Activated T-helper 1 cell treated with anti-CD3 and anti-CD28 coated beads, Interleukin-12 subunit alpha, Interleukin-12 subunit beta, Interleukin-2, Interleukin-4 antibody, amounts not matched to agents 30 ng/mL and 10 ng/mL and 1 ng/mL, durations not matched to agents 14 hours and 24 hours and 36 hours (primary cell): ENCODE measurements at places on chromosomes 4 and X. TPM values are rescaled to one million over a fixed set of nuclear protein-coding genes. Genes with fewer than 3 reads are reported as not detected.

DNA sequence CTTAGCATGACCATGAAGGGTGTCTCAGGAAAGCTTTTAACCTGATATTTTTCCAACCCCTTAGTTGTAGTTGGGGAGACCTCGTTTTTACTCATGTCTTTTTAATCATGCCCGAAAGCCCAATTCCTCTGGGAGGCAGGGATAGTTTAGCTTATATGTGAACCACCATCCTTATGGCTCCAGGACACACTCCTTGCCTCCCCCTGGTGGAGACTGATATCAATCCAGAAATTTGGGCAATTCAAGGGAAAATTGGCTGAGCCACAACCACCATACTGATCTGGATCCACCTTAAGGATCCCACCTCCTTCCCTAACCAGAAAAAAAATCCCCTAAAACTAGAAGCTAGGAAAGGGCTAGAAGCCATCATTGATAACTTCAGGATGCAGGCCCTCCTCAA lies 13.4 kb upstream of the COL25A1 start:
- H3K4me1 ChIP-seq, result no peaks in the 10 kb centered on the region
- peaks cover 4% of the 10 kb centered on the region for H3K27me3 ChIP-seq
- DNase-seq, result no peak
- no peak overlapping the region for H3K27ac ChIP-seq
- peaks cover 4% of the 10 kb centered on the region for H3K36me3 ChIP-seq

DNA sequence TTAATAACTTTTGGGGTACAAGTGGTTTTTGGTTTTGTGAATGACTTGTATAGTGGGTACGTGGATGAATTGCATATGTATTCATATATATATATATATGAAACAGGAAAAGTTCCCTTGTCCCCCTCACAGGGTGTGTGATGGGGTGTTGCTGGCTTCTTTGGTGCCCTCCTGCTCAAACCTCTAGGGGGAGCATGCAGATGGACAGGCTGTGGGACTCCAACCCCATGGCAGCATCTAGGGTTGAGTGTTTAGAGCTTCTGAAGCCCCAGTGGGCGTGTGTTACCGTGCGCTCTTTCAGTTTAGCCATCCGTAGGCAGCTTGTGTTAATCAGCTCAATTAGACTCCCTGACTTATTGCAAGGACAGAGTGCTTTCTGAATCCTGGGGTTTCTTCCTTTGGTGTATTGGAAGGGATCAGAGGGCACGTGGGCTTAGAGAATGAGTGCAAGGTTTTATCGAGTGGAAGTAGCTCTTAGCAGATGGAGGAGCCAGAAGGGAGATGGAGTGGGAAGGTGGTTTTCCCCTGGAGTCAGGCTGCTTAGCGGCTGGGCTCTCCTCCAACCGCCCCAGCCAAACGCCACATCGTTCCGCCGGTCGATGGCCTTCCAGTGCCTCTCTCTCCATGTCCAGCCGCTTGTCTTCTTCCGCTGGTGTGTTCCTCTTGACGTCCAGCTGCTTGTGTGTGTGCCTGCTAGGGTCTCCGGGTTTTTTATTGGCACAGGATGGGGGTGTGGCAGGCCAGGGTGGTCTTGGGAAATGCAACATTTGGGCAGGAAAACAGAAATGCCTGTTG lies 674.4 kb upstream of the LCORL start:
- H3K4me3 ChIP-seq, result no peak overlapping the region
- H3K27ac ChIP-seq, result no peak overlapping the region
- H3K4me1 ChIP-seq, result no peaks in the 10 kb centered on the region
- no peaks in the 10 kb centered on the region for H3K27me3 ChIP-seq

DNA sequence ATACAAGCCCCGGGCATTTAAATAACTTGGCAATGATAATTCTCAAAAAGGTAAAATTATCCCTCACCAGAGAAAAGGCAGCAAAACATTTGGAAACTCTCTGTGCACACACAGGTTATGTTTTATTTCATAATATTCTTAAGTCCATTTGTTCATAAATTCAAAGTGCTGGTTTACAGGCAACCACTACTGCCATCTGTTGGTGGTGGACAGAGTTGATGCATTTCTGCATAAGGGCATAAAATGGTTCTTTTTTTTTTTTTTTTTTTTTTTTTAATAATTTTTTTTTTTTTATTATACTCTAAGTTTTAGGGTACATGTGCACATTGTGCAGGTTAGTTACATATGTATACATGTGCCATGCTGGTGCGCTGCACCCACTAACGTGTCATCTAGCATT lies 31.5 kb upstream of the IL21 start:
- peak; percentile 38 for DNase-seq
- peaks cover 23% of the 10 kb centered on the region for H3K4me1 ChIP-seq
- no peaks in the 10 kb centered on the region for H3K27me3 ChIP-seq
- H3K4me3 ChIP-seq, result no peak overlapping the region
- no peak overlapping the region for H3K27ac ChIP-seq

Gene PDE5A
- 0.10 TPM in 1 of 2 replicates, not detected in the other for total RNA-seq

DNA sequence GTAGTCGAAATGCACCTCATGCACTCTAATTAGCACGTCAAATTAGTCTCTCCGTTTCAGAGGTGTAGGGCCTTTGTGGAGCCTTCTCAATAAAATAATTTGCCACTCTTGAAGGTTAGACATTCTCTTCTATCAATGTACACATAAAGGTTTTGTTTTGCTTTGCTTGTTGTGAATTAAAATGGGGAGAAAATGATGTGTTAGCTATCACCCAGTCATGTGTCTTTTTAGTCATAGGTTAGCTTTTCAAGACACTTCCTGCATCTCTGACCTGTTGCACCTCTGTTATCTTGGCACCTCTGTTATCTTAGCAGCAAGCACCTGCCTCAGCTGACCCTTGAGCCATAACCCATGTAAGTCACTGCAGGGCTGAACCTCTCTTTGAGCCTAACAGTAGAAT lies 936 bp downstream of the TMEM144 start:
- no peak for DNase-seq
- H3K4me1 ChIP-seq, result peaks cover 15% of the 10 kb centered on the region
- peaks cover 29% of the 10 kb centered on the region for H3K27me3 ChIP-seq
- H3K27ac ChIP-seq, result no peak overlapping the region

Gene NSUN7
- total RNA-seq, result 0.23 and 0.66 TPM in 2 replicates

DNA sequence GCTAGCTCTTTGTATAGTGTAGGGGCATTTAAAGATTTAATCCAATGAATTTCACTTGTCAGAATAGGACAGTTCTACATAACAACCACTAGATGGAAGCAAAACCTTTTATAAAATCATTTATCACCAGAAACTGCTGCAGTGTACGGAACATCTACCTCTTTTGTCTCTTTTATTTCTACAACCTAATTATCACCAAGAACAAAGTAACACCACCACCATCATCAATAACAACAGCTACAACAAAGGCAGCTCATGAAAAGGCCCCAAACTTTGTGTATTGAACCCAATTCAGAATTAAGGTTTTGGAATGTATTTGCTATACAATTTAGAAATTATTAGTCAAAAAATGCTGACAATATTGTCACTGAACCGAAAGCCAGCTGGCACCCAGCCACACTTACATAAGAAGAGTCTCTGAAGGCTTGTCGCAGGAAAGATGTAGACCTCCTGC lies 260.9 kb upstream of the RPS6KA3 start:
- H3K36me3 ChIP-seq, result no peaks in the 10 kb centered on the region
- peaks cover 26% of the 10 kb centered on the region for H3K4me1 ChIP-seq
- no peak overlapping the region for H3K4me3 ChIP-seq
- DNase-seq, result no peak
- peaks cover 26% of the 10 kb centered on the region for H3K27me3 ChIP-seq
- no peak overlapping the region for H3K27ac ChIP-seq

Gene NHS
- 8.1 and 11.1 TPM in 2 replicates for total RNA-seq

Gene ARHGEF9
- total RNA-seq, result 18.9 and 20.2 TPM in 2 replicates

DNA sequence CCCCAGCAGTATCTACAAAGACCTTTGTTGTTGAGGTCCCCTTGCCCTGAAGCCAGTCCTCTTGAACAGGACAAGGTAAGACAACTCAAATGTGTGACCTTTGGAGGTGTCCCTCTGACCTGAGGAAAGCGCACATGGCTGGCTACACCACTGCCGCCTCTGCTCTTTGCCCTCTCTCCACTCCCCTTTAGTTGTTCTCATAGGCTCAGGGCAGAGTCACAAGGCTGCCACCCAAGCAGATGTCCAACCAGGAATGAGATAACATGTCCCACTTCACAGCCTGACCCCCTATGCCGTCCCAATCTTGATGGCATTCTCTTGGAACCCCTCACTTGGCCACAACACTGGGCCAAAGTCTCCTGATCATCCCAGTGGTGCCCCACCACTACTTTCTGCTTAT lies 46.3 kb downstream of the APLN start:
- no peaks in the 10 kb centered on the region for H3K36me3 ChIP-seq
- peak overlapping the region; percentile 51 for H3K27ac ChIP-seq
- H3K27me3 ChIP-seq, result peaks cover 3% of the 10 kb centered on the region
- peaks cover 20% of the 10 kb centered on the region for H3K4me1 ChIP-seq

Gene TEX13B
- total RNA-seq, result not detected in 2 replicates

DNA sequence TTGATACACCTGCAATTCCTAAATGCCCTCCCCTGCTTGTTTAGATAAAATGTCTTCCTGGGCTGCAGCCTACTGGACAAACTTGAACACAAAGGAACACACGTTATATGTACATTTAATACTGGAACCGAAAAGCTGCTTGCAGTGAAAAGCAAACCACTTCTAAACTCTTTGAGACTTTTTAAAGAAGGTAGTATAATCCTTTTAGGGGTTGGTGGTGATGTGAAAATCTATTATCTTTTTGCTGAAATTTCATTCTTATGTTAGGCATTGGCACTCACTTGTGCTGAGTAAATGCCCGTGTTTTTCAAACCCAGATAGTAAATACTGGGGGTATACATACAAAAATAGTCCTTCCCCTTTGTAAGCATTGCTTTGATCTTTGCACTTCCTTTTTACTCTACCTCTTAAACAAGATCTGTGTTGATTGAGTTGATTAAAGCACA lies 2.2 kb downstream of the NFKB1 start:
- H3K4me1 ChIP-seq, result peaks cover 46% of the 10 kb centered on the region
- no peak for DNase-seq
- peaks cover 27% of the 10 kb centered on the region for H3K36me3 ChIP-seq
- H3K4me3 ChIP-seq, result peak overlapping the region; percentile 94
- H3K27ac ChIP-seq, result peak overlapping the region; percentile 80
- no peaks in the 10 kb centered on the region for H3K27me3 ChIP-seq

DNA sequence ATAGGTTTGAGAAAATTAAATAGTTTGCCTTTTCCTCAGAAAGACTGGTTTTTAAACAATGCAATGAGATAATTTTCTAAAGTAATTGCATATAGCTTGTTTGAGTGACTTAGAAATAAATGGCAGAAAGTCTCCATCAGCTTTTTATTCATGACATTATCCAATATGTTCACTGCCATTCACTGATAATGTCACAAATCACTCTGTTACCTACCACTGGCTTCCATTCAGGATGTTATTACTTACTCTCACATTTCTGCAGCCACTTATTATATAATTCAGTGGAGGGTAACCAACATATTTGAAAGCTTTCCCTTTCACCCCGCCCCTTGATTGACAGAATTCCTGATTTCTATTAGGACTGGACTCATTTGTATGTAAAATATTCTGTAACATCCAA lies 1583.5 kb downstream of the PCDH18 start:
- H3K4me1 ChIP-seq, result no peaks in the 10 kb centered on the region
- H3K36me3 ChIP-seq, result no peaks in the 10 kb centered on the region
- no peaks in the 10 kb centered on the region for H3K27me3 ChIP-seq
- DNase-seq, result no peak

DNA sequence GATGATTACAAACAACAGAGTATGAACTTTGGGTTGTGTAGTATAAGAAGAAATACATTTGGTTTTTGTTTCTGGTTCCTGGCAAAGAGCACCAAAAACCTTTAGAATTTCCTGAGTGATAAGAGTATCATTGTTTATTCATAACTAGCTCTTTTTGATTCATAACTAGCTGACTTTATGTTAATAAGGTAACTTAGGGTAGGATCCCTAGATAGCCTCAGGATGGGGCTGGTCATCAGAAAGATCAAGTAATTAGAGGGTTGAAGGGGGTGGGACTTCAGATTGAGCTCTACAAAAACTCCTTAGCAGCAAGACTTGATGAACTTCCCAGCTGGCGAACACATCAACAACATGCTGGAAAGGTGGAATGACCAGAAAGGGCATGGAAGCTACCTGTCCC lies 166.5 kb downstream of the SCFD2 start:
- no peak overlapping the region for H3K4me3 ChIP-seq
- H3K27ac ChIP-seq, result no peak overlapping the region
- no peak for DNase-seq
- H3K36me3 ChIP-seq, result no peaks in the 10 kb centered on the region

- H3K36me3 ChIP-seq, result no peaks in the 10 kb centered on the region
- no peaks in the 10 kb centered on the region for H3K27me3 ChIP-seq
- no peak overlapping the region for H3K4me3 ChIP-seq
- no peak overlapping the region for H3K27ac ChIP-seq
Observed at GRCh38 chr4:157010630-157011029, 39.0 kb upstream of the PDGFC start.

- H3K27me3 ChIP-seq, result peaks cover 2% of the 10 kb centered on the region
- no peak overlapping the region for H3K27ac ChIP-seq
- peaks cover 10% of the 10 kb centered on the region for H3K4me1 ChIP-seq
- no peak for DNase-seq
Observed at GRCh38 chr4:158536833-158537232, 15.2 kb downstream of the RXFP1 start.

Gene GLRA2
- total RNA-seq, result not detected in 2 replicates

- DNase-seq, result no peak
- H3K27me3 ChIP-seq, result peaks cover 4% of the 10 kb centered on the region
- no peak overlapping the region for H3K4me3 ChIP-seq
- no peaks in the 10 kb centered on the region for H3K36me3 ChIP-seq
Observed at GRCh38 chr4:20422398-20422797, 170.7 kb downstream of the SLIT2 start.

- H3K27ac ChIP-seq, result no peak overlapping the region
- H3K27me3 ChIP-seq, result no peaks in the 10 kb centered on the region
- no peaks in the 10 kb centered on the region for H3K4me1 ChIP-seq
- no peak overlapping the region for H3K4me3 ChIP-seq
- H3K36me3 ChIP-seq, result peaks cover 45% of the 10 kb centered on the region
- no peak for DNase-seq
Observed at GRCh38 chr4:99875071-99875470, 19.2 kb downstream of the LAMTOR3 start.

DNA sequence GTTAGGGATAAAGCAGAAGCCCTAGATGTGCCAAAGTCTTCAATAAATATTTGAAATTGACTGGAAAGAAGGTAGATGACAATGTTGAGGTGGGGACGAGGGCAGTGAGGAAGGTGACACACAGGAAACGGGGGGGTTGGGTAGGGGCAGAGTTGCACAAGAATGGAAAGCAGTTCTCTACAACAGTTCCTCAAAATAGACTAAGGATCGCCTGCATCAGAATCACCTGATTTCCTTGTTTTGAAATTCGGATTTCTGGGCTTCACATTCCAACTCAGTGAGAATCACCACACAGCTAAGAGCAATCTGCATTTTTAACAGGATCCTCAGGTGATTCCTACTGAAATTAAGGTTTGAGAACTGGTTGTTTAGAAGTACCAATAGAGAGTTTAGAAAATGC lies 70.6 kb downstream of the ARFIP1 start:
- peaks cover 23% of the 10 kb centered on the region for H3K36me3 ChIP-seq
- peaks cover 23% of the 10 kb centered on the region for H3K4me1 ChIP-seq
- H3K27me3 ChIP-seq, result no peaks in the 10 kb centered on the region
- no peak overlapping the region for H3K27ac ChIP-seq
- no peak overlapping the region for H3K4me3 ChIP-seq
- DNase-seq, result no peak

Gene C4orf51
- not detected in 2 replicates for total RNA-seq
